Umbilical cord (tissue), 2 donors: ENCODE measurements at places on chromosomes 2 and 18.

- DNase-seq = peak; percentile 36
Observed at GRCh38 chr18:74284191-74284979, 7.4 kb downstream of the CYB5A start.

- DNase-seq = no peak
Observed at GRCh38 chr2:99772591-99773331, 282.9 kb upstream of the REV1 start.

GRCh38 chr2:219828127-219828526 is 200.7 kb downstream of the SLC4A3 start:
- no peak for DNase-seq

- no peak for DNase-seq
Observed at GRCh38 chr2:142741764-142742269, 135.6 kb upstream of the KYNU start.

DNA sequence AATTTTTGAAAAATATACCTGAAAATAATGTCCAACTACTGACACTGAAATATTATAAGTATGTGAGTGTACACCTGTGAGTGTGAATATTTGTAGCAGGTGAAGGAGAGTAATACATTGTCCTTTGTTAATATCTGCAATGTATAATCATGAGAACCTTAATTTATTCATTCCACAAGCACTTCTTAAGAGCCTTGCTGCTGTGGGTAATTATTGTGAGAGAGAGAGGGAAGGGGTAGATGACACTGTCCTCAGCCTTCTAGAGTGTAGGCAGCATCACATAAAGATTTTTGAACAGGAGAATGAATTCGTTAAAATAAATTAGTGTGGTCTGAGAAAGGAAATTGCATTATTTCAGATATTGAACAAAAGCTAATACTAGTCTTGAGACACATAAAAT is 157.2 kb downstream of the MAP2 start:
- no peak for DNase-seq

GRCh38 chr2:26462511-26463243 is 15.2 kb downstream of the OTOF start:
- DNase-seq = no peak

DNA sequence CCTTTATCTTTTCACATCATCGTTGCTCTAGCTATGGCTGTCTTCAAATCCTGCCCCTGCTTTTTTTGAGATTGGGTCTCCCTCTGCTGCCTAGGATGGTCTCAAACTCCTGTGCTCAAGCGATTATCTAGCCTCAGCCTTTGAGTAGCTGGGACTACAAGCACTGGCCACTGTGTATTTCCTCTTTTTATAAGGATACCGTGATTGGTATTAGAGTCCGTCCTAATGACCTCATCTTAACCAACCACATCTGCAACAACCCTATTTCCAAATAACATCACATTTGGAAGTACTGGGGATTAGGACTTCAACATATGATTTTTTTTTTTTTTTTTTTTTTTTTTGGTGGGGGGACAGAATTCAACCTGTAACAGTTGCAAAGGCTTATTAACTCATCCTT is 9.1 kb downstream of the RESP18 start:
- DNase-seq = no peak

GRCh38 chr2:16096962-16097361 is 156.6 kb downstream of the MYCN start:
- no peak for DNase-seq

GRCh38 chr2:149483004-149483605 is 104.5 kb downstream of the MMADHC start:
- DNase-seq = peak; percentile 73

- no peak for DNase-seq
Observed at GRCh38 chr2:38091760-38092159, 15.8 kb upstream of the CYP1B1 start.

DNA sequence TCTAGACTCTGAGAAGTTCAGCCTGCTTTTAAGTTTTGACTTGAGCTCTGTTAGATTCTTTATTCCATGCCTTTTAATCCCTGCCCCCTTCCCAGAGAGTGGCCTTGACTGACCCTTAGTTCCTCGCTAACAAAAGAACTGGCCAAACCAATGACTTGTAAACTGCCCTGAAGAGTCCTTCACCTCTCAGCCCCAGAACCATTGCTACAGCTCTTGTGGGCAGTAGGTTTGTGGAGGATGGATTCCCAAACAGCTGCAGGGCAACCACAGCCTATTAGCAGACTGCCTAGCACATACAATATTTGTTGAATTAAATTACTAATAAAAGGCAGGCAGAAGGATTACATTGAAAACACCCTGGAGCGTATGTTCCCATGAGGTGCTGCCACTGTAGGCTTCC is 163.9 kb downstream of the MAIP1 start:
- no peak for DNase-seq

GRCh38 chr18:49362431-49362830 is 98.0 kb downstream of the DYM start:
- no peak for DNase-seq

- peak; percentile 56 for DNase-seq
Observed at GRCh38 chr18:63155169-63155852, 164.3 kb downstream of the BCL2 start.

- no peak for DNase-seq
Observed at GRCh38 chr2:219908538-219908937, 281.1 kb downstream of the SLC4A3 start.

- DNase-seq = peak; percentile 56
Observed at GRCh38 chr2:73072129-73072395, 550 bp upstream of the SFXN5 start.

GRCh38 chr2:234334756-234335155 is 162.1 kb downstream of the ARL4C start:
- peak; percentile 25 for DNase-seq

DNA sequence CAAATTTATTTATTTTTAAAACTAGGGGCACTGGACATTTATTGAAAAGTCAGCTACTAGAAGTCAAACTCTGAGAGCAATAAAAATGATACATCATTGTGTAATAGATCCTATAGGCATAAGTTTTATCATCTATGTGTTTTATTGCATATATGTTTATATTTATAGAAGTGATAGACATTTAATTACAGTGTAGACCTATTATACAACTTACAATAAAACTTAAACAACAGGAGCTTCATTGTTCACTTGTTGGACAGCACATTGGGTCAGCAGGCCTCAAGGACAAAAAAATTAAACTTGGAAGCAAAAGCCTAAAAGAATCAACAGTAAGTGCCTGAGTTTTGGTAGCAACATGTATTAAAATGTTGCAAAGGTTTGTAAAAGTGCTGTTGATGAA is 15.0 kb upstream of the ACTR2 start:
- DNase-seq = no peak

- no peak for DNase-seq
Observed at GRCh38 chr18:79644666-79645057, 34.9 kb upstream of the CTDP1 start.

- peak; percentile 91 for DNase-seq
Observed at GRCh38 chr2:28445448-28446258, 50.2 kb upstream of the PLB1 start.

DNA sequence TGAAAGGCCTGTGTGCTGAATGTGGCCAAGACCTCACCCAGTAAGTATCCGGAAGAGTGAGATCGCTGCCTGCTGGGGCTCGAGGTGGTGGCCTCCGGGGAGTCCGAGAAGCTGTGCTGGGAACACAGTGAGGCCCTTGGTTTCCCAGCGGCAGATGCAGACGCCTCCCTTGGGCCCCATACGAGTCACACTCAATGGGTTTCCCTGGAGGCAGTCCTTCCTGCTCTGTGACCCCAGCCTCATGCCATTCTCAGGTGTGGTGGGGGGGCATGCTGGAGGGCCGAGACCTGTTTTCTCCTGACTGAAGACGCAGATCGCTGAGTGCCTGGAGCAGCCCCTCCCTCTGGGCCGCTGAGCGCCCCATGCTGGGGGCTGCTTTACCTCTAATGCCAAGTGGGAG is 15.7 kb downstream of the CTDP1 start:
- peak; percentile 11 for DNase-seq

GRCh38 chr2:144419218-144419617 is 100.7 kb downstream of the ZEB2 start:
- DNase-seq = no peak

- no peak for DNase-seq
Observed at GRCh38 chr2:226155093-226155875, 644.3 kb downstream of the IRS1 start.

- no peak for DNase-seq
Observed at GRCh38 chr2:44894058-44894457, 47.4 kb upstream of the SIX3 start.

GRCh38 chr2:221402072-221402471 is 170.0 kb downstream of the EPHA4 start:
- peak; percentile 50 for DNase-seq

GRCh38 chr2:19857100-19857499 is 44.7 kb downstream of the TTC32 start:
- DNase-seq = no peak

DNA sequence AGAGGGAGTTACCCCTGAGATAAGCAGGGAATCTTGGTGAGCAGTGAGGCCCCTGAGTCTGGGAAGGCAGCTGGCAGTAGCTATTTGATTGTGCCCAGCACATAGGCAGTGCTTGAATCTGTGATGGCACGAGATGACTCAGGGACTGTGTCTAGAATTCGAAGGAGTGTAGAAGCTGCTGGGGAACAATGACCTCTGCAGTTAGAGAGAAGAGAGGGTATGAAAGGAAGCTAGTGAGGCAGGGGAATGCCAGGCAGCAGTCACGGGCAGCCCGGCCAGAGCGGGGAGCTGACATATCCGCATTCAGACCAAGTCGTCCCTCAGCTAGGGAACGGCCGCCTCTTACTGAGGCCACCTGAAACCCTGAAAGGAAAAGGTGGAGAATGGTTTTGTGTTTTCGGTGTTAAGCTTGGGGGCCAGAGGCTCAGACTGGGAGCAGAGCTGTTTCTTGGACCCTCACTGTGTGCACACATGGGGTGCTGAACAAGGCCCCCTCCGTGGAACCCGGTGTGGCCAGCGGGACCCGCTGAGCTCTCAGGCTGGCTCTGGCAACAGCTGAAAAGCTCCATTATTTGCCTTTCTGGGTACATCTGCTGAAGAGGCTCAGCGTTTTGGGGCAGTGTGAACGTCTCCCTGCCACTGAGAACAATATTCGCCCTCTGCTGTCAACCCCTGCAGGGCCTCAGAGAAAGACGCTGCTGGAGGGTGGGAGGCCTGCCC is 32.9 kb downstream of the ARHGEF4 start:
- DNase-seq = no peak

DNA sequence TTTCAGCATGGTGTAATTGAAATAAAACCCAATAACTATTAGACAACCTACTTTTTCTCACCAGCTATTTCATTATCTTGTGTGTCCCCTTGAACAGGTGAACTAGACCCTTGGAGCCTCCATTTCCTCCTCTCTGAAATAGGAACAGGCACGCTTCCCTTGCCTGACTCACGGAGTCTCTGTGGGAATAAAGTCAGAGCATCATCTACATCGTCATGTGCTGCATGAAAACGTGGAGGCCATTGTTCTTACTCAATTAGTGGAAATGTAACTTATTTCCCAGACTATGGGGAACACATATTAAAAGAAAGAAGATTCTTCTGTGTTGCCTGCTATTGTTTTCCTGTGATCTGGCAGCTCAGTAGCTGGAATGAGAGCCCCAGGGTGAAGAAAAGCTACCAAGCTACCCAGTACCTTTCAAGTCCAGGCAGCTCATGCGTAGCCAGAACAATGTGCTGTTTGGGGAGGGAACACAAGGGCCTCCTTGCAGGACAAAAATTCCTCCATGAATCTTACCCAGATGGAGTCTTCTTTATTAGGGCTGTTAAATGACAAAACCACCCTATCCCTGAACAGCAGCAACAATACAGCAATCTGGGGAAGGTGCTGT is 59.8 kb downstream of the SOX11 start:
- no peak for DNase-seq
